Mesenteric fat pad (tissue), 1 donor: ENCODE measurements at places on chromosomes 1 and 21. TPM values are rescaled to one million over a fixed set of nuclear protein-coding genes. Genes with fewer than 3 reads are reported as not detected.

- no peak for DNase-seq
These were observed 11.1 kb upstream of the RIMKLA start for GRCh38 chr1:42369471-42369870.

- DNase-seq = no peak
These were observed 21.3 kb upstream of the A3GALT2 start for GRCh38 chr1:33342041-33342723.

OR2T2 gene
- total RNA-seq = not detected

DNA sequence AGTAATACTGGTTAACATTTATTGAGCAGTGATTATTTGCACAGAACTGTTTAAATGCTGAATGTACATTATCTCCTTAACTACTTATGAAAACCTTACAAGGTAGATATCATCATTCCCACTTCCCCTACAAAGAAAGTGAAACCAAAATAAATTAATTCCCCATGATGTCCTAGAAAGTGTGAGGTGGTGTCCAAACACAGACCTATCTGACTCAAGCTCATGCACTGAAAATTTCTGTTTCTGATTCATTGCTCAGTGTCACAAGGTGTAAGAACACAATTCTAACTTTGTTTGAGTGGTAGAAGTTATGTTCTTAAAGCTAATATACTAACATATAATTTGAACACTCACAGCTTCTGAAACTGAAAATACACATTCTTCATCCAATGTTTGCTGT is 178.7 kb downstream of the MRPL39 start:
- no peak for DNase-seq
